Omental fat pad (tissue), 4 donors: ENCODE measurements at places on chromosomes 4 and X.

GRCh38 chr4:3466691-3467600 is 3.8 kb downstream of the DOK7 start:
- DNase-seq = no peak

GRCh38 chrX:110989447-110989846 is 106.5 kb upstream of the PAK3 start:
- DNase-seq = no peak

- DNase-seq = no peak
These were observed 76.5 kb upstream of the BCOR start for GRCh38 chrX:40174001-40174853.

DNA sequence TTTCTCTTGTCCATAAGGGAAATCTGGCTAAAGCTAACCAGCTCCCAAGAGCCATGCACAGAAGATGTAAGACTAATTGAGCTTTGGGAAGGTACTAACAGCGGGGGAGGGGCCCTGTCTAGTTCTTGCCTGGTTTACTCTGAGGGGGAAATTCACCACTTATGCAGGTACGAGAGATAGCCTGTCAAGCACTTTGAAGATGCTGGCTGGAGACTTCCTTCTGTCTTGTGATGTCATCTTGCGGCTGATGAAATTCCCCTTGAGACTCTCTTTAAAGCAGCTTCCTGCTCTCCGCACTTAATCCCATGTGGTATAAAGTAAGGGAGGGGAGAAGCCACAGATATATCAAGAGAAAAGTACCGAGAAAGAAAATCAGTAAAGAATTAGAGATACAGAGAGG is 345.3 kb downstream of the MAPK10 start:
- no peak for DNase-seq

DNA sequence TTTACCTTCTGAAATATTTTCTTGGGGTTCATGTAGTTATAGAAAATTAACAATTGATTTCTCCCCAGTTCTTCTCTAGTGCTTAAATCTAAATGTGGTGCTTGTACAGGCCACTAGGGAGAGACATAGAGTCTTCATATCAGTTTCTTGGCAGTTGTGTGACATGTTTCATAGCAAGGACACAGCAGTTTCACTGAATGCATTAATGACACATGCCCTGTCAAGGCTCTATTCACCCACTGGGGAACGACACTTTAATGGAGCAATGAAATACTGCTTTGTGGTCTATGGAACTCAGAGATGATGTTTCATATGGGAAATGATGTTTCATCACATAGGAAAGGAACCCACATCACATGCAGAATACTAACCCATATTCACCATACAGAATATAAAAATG is 2.8 kb downstream of the VEGFC start:
- DNase-seq = no peak

- no peak for DNase-seq
These were observed 353.6 kb upstream of the RPS6KA3 start for GRCh38 chrX:20620306-20620705.

DNA sequence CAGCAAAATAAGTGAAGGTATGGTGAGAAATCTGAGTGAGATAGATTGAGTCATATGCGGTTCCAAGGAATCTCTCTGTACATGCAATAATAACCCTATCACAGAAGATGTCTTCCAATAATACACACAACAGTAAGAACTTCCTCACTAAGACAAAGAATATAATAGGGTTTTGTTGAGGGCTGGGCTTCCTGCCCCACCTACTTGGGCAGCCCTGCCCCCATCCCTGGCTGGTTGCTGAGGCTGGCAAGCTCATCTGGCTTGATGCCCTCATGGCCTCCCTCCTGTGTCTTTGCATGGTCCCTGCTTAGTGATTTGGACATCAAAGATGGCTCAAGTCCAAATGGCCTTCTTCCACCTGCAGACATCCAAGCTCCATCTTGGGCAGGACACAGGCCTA is 2.7 kb downstream of the GEMIN8 start:
- no peak for DNase-seq
